ENCODE measurements at places on chromosomes 2 and 18.

DNA sequence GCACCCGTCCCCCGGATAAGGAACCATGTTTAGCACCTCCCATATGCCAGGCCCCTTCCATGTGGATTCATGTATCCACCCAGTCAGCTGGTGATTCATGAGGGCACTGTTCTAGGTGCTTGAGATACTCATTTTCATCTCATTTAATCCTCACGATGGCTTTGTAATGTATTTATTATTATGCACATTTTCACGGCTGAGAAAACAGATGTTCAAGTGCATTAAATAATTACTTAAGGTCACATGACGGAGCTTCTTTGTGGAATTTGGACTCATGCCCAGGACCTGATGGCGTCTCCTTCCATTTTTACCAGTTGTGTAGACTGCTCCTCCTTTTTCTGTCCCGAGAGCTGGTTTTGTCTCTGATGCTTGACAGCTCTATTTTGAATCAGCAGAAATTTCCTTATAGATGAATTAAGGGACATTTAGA, 72.2 kb upstream of the RBM44 start:
- no peak for DNase-seq

- no peak for DNase-seq
Observed at GRCh38 chr2:183219888-183220287, 95.6 kb downstream of the NUP35 start.

DNA sequence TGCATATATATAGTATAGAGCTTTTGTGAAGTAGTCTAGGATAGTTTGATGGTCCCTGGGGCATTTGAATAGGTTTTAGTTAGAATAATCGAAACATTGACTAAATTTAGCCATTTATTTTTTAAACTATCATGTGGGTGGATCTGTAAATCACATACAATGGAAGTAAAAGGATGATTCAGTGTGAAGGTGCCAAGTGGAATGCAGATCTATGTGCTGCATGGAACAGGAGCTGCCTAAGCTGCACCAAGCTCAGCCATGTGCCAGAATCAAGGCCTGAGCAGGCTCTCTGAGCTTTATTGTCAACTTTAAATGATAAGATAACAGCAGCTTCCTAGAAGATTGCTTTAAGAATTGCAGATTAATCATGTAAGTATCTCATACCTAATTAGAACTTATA, 1996.2 kb upstream of the PIK3C3 start:
- DNase-seq: no peak

DNA sequence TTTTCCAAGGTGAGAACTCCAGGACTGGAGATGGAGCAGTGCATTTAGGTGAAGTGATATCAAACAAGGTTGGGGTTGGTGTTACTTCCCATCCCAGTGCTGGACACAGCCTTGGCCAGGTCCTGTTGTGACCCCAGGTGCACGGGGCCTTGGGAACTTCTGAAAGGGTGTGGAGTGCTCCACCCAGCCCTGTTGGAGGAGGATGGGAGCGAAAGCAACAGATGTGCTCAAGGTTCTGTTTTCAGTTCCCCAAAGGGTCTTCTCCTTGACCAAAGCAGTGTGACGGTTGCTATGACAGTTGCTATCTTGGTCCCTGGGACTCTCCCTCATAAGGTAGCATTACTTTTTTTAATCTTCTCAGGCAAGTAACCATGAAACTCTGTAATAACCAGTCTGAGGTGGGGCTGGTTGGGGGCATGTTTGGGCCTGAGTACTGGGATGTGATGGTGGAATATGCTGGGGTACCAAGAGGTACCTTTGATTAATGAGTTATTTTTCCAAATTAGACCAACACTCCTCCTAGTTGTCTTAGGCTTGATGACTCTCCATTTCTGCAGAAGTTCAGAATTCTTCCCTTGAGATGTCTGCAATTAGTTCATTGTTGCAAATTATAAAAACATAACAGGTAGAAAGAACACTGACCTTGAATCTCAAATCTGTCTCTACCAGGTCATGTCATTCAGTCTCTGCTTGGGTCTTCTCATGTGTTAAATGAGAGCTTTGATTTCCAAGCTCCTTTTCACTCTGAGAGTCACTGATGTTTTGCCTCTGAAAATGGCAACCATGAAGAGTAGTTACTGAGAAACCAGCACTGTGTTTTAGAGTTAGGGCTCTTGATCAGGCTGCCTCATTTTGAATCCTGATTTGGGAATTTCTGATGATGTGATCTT, 154.5 kb downstream of the RPIA start:
- DNase-seq: no peak

GRCh38 chr2:66201242-66201641, 233.7 kb upstream of the MEIS1 start:
- no peak for DNase-seq

DNA sequence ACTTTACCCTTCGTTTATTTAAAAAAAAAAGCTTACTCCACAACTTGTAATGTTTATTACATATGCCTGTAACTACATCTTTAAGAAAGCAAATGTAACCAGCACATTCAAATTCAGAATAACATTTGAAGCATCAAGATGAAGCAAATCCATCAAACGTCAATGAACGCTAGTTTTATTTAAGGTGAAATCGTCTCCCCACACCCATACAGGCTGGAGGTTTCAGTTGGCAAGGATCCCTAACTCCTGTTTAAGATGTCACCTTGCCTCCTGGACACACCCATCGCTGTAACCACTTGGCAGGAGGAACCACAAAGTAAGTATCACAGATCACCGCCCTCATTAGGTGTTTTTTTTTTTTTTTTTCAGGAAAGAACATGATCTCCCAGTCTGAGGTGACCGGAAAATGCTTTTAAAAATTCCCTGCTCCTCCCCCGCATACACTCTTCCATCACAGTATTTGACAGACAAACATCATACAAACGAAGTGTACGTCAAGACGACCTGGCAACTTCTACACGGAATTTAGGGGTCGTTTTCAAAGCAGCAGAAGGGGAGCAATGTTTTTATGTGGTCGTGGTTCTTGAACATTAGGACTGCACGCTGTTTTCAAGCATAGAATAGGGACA, 19.7 kb upstream of the STPG4 start:
- DNase-seq: no peak

DNA sequence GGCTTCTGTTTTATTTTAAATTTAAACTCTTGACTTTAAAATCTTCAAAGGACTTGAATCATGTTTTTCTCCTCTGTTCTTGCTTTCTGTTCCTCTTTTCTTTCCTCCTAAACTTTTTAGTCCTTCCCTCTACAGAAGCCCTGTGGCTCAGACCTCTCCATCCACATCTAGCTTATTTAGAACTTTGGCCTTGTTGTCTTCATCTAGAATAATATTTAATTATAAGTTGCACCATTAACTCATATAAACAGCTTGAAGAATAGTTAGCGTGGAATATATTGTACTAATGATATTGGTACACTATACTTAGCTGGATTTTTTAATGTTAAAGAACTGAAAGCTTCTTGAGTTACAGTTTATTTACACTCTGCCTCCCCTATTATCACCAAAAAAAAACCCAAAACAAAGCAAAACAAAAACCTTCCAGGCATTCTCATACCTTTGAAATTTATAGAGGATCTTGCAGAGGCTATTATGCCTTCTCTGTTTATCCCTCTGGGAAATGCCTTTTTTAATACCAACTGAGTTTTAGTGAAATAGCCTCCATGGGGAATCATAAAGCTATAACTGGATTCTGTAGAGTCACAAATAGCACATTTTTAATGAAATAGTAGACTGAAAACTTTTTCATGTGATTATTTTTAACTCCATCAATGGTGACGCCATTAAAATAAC, 9.2 kb upstream of the CCDC141 start:
- no peak for DNase-seq

DNA sequence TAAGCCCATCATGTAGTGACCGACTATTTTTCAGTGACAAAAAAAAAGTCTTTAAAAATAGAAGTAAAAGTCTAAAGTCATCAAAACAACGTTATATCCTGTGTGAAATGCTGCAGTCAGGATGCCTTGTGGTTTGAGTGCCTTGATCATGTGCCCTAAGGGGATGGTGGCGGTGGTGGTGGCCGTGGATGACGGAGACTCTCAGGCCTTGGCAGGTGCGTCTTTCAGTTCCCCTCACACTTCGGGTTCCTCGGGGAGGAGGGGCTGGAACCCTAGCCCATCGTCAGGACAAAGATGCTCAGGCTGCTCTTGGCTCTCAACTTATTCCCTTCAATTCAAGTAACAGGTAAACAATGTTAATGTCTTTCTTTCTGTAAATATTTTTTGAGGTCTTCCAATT, at the start of gene CD28:
CD28 (plus strand) TSS at position 237 of the 400 bp plus-strand sequence; CDS start at position 295, 58 bp downstream.
- no peak for DNase-seq

- peak; percentile 51 for DNase-seq
Observed at GRCh38 chr2:222298311-222299150, at the start of gene PAX3. TSS of gene PAX3 (minus strand) at chr2:222298998. CDS start at chr2:222298615, 383 bp downstream.

- DNase-seq: no peak
Observed at GRCh38 chr18:48033790-48034650, 103.6 kb upstream of the SMAD2 start.

DNA sequence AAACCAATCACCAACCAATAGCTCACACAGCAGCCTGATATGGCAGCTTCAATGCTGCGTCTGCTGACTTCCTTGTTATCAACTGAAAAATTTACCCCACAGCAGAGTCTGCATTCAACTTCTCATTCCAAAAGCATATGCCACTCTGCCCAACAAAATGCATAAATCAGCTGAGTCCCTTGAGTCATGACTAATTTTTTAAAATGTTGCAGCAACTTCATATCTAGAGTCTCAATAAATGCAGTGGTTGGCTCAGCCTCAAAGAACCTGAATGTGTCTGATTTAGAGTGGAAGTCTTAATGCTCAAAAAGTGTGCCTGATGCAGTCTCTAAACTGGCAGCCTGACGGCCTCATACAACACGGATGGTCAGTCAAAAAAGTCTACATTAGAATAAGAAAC, 46.5 kb downstream of the FARSB start:
- DNase-seq: no peak

GRCh38 chr18:45788861-45789260, 36.6 kb upstream of the SIGLEC15 start:
- DNase-seq: no peak

DNA sequence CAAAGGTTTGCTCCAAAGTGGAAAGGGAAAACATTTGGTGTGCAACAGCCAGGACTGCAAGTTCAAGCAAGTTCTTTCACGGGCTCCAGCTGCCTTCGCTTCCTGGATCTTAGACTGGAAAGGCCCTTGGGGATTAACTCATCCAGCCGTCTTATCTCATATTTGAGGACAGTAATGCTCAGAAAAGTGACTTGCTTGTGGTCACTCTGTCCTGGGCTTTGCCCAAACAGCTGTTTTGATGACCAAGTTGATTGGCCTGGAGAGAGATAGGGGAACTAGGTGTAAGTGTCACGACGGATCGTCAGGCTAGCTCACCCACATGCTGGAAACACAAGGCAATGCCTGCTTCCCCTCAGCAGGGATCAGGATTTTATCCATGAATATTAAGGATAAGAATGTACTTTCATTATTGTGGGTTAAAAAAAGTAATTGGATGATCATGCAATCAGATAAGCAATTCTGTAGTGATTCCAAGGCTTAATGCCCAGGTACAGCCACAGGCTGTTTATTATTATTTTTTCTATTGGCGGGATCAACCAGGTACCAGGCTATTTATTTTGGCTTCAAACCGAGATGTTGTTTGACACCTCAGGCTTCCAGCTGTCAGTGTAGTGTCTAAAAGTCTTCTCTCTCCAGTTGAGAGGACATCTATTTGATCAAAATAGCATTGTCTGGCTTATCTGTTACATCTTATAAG, 162.5 kb upstream of the EPAS1 start:
- no peak for DNase-seq

DNA sequence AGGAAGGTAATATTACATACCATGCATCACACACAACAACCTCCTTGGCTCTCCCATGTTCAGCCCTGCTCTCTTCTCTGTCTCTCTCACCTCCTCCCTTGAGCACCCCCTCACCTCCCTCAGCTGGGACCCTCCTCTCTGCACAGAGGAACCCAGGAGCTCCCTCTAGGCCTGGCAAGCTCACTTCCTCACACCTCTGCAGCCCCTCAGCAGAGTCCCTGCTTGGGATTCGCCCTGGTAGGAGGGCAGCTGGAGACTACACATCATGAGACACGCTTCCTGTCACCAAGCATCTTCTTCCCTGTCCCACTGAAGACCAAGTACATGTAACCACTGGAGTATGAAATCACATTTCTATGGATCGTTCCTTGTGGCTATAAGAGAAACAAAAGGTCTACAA, 51.0 kb downstream of the ADD2 start:
- DNase-seq: no peak

- no peak for DNase-seq
Observed at GRCh38 chr2:134261398-134262131, 7.7 kb downstream of the MGAT5 start.

DNA sequence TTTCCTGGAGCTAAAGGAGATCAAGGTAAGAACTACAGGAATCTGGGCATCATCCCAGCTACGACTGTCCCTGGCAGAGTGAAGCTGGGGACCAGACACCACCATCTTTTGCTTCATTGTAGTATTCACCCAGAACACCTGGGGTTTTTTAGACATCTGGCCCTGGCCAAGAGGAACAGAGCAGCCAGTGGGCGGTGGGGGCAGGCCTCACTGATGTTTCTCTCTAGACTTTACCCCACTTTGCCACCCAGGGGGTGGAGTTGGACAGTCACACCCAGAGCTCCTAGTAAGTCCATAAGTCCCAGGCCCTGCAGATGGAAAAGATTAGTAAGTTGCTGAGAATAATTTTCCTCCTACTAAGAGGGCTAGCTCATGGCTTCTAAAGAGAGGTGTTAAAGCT, 39.6 kb downstream of the MARCO start:
- no peak for DNase-seq

DNA sequence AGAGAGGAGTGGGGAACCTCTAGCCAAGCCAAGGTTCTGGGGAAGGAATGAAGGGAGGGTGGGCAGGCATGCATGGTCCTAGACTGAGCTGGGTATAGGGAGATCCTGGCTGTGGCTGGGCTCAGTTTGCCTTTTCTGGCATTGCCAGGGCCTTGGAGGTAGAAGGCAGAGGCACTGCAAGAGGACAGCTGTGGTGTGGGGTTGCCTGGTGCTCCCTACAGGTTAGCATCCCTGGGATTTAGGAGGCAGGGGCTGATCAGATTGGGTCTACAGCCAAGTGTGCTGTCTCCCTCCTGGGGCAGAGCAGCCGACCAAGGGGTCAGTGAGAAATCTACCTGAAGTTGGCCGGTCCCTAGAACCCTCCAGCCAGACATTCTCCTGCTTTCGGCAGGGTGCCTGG, 15.9 kb downstream of the ABCG8 start:
- DNase-seq: no peak

DNA sequence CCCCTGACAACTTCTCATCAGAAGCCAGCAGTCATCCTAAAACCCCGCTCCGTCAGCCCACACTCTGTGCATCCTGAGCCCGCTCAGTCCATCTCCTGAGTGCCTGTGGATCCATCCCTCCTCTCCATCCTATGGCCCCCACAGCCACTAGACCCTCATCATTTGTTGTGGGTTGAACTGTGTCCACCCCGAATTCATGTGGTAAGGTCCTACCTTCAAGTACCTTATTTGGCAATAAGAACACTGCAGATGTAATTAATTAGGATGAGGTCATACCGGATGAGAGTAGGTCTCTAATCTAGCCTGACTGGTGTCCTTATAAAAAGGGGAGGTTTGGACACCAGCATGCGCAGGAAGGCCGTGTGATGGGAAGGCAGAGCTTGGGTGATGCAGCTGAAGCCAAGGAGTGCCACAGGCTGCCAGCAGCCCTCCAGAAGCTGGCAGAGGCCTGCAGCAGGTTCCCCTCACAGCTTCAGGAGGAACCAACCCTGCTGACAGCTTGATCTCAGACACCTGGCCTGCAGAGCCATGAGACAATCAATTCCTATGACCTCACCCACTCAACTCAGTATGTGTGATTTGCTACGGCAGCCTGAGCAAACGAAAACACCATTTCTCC, 192.4 kb downstream of the ZBTB7C start:
- no peak for DNase-seq
